ENCODE measurements at places on chromosomes 4 and X.
A peak's percentile ranks its signal among the peaks of the same experiment; 100 is the strongest.

- no peak for DNase-seq
These were observed 10.6 kb downstream of the TSPAN6 start for GRCh38 chrX:100625985-100626491.

DNA sequence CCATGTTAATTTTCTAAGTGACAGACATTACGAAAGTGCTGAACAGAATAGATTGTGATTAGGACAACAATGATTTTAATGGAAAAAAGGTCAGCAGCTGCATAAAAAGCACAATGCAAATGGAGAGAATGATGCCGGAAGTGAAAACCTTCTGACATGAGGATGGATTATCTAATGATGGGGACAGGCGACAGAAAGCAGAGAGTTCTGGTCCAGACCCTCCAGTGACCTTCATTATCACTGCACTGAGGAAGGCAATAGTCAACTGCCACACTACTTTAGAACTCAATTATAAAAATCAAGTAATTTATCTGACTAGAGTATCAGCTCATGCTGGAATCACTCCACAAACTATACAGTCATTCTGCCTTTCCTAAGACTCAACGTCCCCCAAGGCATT, 746.1 kb upstream of the EPHA5 start:
- DNase-seq: no peak

- DNase-seq: no peak
These were observed 1.2 kb downstream of the TMEM255A start for GRCh38 chrX:120309873-120310705.

DNA sequence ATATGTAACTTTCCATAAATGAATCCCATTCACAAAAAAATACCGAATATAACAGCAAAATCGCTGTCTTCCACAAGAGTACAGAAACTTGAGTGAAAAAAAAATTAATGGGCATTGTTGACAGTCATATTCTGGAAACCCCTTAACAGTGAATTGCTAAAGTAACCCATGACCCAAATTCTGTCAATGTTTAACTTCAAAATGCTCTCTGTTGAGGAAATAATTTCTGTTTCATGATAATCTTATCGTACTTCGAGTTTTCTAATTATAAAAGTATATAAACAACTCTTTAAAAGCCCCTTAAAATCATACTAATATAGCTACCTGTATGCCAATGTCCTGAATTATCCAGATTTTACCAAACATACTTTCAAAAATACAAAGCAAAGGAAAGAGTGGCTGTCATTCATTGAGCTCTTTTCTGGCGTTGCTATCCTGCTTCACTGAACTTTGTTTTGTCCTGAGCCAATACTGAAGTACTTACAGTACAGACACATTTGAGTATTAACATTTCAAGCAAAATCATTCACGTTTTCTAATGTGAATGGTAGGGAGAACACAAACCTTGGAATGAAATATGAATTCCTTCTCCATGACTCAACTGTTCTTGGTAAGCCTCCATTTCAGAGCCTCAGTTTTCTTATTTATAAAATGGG, 2.4 kb downstream of the XAGE3 start:
- DNase-seq: no peak

DNA sequence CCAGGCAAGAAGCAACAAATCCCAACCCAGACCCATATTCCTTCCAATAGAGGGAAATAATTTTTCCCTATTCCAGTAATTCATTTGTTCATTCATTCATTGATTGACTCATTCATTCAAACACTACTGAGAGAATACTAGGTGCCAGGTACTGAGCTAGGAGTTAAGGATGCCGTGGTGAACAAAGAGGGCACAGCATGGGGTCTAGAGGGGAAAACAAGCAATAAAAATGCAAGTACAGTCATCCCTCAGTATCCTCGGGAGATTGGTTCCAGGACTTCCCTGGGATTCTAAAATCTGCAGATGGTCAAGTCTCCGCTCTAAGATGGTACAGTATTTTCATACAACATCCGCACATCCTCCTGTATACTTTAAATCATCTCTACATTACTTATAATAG, 18.7 kb downstream of the RASGEF1B start:
- DNase-seq: no peak

DNA sequence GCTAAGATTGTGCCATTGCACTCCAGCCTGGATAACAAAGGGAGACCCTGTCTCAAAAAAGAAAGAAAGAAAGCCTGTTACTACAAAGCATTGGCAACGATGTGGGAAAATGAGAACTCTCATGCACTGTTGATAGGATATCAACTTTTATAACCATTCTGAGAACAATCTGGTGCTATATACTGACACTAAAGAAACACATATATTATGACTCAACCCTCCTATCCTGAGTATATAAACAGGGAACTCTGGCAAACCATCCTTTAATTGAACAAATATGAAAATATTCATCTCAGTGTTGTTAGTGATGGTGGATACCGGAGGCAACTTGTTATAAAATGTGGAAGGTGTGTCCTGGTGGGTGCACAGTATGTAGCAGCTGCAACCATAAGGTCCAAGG, 53.0 kb upstream of the SOD3 start:
- DNase-seq: no peak

DNA sequence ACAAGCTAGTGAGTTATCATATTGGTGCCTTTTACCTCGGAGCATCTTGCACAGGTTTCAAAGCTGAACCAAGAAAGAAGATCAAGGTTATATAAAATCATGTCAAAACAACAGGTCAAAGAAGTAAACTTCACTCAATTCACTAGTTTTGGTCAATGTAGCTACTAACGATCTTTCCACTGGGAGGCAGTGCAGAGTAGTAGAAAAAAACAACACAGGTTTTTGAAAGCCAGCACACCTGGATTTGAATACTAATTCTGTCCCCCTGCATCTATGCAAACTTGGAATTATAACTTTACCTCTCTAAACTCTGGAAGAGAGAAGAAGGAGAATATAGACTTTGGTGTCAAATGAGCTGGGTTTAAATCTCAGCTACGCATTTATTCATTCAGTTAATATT, 266.1 kb downstream of the GRIA3 start:
- DNase-seq: no peak

- DNase-seq: no peak
These were observed 2.1 kb downstream of the NAF1 start for GRCh38 chr4:163164591-163164990.

DNA sequence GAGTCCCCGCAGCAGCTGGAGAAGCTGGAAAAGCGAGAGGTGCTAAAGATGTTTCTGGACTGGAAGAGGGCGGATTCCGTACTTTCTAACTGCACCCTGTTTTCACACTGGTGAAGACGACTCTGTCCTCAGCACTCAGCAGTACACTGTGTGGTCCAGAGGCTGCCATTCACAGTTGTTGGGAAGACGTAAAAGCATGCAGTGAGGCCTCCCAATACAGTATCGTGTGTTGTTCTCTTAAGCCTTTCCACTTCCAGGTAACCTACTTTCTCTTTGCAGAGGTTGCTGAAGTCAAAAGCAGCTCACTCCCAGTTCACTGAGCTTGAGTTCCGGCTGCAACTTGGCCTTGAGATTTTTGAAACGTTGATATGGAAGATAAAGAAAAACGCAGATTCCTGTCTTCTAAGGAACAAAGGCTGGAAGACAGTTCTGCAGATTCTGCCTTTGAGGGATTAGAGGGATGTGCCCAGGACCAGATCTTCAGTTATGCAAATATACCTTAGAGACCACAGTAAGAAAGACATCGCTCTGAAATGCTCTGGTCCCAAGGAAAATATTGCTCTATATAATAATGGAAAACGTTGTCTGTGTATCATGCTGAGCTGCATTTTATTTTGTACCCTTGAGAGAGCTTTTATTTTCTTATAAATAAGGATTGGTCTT, 540.9 kb downstream of the TRIML1 start:
- no peak for DNase-seq

- DNase-seq: peak; percentile 41
These were observed 1.7 kb upstream of the TMEM271 start for GRCh38 chr4:577499-578450.

GRCh38 chr4:188430384-188430783, 291.1 kb downstream of the TRIML1 start:
- DNase-seq: no peak

DNA sequence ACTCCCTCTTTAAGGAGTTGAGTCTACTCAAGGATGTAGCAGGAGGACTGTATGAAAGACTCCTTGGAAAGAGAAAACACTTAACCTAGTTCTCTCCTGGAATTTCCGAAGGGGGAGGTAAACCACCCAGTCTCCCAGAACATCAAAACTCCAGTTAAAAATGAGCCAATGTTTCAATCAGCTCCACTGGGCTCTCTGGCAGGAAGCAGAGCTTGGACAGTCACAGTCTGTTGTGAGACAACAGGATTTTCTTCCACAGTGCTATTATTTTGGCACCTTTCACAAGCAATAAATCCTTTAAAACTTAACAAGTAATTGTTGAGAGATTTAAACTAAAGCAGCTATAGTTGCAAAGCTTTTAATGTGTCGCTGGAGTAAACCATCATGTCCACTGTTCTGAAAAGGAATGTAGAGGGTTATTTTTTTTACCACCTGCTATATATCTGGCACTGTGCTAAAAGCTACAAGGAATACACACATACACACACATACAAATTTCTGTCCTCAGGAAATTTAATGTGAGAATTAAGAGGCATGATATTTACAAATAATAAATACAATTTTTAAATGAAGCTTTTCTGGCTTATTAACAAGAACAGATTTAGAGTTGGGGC, 229.2 kb upstream of the INTU start:
- DNase-seq: no peak

DNA sequence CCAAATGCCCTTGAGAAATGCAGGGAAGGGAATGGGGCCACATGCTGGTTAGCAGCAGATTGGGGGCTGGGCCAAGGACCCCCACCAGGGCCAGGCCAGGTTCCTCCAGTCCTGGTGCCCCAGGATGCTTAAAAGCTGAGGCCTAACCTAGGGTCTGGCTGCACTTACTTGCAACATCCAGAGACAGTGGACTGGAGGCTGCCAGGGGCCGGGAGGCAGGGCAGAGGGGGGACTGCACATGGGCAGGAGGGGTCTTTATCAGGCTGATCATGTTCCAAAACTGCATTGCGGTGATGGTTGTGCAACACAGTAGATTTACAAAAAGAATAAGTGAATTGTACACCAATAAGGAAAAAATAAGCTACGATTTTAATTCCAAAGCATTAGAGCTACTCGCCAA, 36.8 kb upstream of the C4orf50 start:
- no peak for DNase-seq

- DNase-seq: no peak
These were observed 247.0 kb downstream of the BANK1 start for GRCh38 chr4:102037566-102037965.

DNA sequence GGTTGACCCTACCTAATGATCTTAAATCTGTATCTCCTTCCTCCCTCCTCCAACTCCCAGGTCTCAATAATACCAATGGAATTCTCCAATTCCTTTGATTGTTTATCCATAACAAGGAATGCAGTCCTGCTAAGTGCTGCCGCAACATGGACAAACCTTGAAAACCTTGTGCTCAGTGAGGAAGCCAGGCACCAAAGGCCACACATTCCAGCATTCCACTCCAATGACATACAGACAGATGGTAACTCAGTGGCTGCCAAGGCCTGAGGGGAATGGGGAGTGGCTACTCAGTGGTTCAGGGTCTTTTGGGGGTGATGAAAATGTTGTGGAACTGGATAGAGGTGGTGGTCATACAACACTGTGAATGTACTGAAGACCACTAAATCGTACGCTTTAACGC, 10.4 kb downstream of the HAUS7 start:
- no peak for DNase-seq

GRCh38 chrX:133465254-133465653, 50.0 kb upstream of the GPC4 start:
- DNase-seq: no peak

DNA sequence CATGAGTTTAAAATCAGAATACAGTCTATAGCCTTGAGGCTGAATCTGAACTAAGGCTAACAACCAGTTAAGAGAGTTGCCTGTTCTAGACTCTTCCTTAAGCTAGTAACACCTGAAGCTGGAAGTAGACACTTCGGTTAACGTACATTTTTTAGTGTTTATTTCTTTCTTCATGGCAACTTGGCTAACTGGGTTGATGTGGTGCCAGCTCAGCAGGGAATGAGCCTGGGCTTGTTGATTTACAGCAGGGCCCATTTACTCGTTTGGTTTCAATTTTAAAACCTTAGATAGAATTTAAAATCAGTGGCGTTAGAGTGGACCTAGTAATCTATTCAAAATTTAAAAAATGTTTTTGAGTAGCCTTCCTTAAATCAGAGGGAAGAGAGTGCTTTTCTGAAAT, 137.6 kb upstream of the ESX1 start:
- no peak for DNase-seq

GRCh38 chr4:176646311-176646710, 146.4 kb downstream of the VEGFC start:
- no peak for DNase-seq

GRCh38 chrX:130915302-130915701, 12.3 kb upstream of the ENOX2 start:
- no peak for DNase-seq

DNA sequence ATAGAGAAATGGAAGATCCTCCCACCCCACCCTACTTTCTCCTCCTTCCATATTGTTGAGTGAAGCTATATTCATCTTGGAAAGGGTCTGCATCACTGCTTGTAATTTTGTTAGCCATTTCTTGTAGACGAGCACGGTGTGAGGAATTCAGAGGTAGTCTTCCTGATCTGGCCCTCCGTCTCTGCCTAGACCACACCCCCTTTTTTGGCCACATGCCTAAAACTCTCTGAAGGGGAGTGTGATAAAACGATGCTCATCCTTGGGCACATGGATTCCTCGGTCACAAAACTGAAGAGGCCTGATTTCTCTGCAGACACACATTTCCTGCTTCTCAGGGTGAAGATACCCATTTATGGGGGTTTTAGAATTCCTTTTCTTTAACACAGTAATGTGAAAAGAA, 182.8 kb downstream of the LARP7 start:
- no peak for DNase-seq

- no peak for DNase-seq
These were observed 68.3 kb downstream of the LARP7 start for GRCh38 chr4:112704991-112705845.

- DNase-seq: no peak
These were observed 116.8 kb downstream of the CBR4 start for GRCh38 chr4:168893205-168893604.

- no peak for DNase-seq
These were observed 156.8 kb downstream of the TEX13A start for GRCh38 chrX:105063743-105064142.

DNA sequence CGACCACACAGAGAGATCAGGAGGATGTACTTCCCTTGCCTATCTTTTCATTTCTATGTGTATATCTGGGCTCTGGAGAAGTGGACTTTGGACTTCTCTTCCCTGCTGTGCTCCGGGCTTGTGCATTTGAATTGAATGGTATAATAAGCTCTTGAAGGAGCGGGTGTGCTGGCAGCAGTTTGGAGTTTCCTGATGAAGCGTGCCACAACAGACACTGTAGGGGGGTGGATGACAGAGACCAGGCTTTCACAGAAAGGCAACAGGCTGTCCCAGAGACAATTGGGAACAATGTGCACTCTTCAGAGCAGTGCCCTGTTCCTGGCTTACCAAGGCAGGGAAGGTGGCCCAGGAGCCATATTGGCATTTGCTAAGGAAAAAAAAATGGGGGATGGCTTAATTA, 170.1 kb downstream of the FRMPD4 start:
- DNase-seq: no peak

DNA sequence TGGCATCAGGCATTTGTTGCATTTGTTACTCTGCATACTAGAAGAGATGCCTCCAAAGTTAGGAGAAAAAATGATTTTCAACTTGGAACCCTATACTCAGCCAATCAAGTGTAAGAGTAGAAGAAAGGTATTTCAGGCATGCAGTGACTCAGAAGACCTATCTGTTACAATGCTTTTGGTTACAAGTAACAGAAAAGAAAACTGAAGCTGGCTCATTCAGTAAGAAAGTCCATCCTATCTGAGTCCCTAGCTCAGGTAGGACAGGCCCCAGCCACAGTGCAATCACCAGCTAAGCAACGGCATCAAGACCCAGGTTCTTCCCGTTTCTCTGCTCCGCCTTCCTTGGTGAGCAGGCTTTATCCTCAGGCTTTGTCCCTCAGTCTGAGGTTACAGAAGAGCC, 23.3 kb downstream of the MECP2 start:
- DNase-seq: no peak
